ENCODE measurements at places on chromosomes 6 and 20.
A peak's percentile ranks its signal among the peaks of the same experiment; 100 is the strongest.

DNA sequence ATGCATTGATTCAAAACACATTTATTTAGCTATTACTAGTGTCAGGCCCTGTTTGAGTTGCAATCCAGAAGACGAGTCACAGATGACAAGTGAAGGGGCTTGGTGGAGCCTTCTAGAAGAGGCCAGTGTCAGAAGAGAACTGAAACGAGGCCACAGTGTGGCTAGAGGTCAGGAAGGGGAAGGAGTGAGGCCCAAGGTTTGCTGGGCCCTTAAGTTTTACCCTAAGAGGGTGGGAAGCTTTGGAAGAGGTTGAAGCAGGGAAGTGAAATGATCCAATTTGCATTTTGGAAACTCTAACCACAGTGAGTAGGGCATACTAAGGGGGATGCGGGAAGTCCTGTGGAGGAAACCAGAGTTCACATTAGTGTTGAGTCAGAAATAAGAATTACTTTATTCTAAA is 25.0 kb downstream of the TTK start:
- DNase-seq = no peak

GRCh38 chr6:166610069-166610468 is 17.0 kb downstream of the RPS6KA2 start:
- no peak for DNase-seq

GRCh38 chr6:13285705-13286104 is 42.6 kb downstream of the TBC1D7 start:
- DNase-seq = no peak

DNA sequence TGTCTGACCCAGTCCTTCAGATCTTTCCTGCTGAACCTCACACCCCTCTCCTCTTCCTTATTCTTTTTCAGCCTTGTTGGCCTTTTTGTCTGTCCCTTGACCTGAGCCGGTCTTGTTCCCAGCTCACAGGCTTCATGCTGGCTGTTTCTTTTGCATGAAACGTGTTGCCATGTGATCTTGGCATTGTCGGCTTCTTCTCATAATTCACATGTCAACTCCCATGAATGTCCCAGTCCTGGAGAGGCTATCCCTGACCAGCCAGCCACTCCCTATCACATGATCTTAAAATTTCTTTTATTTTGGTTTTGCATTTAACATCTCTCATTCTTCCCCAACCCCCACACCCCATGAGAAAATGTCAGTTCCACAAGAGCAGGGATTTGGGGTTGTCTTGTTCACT is 131.2 kb upstream of the TSHZ2 start:
- DNase-seq = no peak

GRCh38 chr6:167588181-167588919 is 238.4 kb upstream of the AFDN start:
- no peak for DNase-seq

GRCh38 chr20:58408603-58409246 is 19.7 kb downstream of the VAPB start:
- DNase-seq = no peak

- no peak for DNase-seq
Observed at GRCh38 chr20:46333161-46333991, 25.1 kb upstream of the CDH22 start.

GRCh38 chr6:74280130-74280692 is 584.2 kb downstream of the CD109 start:
- no peak for DNase-seq

- DNase-seq = no peak
Observed at GRCh38 chr20:55143601-55144000, 668.2 kb downstream of the DOK5 start.

DNA sequence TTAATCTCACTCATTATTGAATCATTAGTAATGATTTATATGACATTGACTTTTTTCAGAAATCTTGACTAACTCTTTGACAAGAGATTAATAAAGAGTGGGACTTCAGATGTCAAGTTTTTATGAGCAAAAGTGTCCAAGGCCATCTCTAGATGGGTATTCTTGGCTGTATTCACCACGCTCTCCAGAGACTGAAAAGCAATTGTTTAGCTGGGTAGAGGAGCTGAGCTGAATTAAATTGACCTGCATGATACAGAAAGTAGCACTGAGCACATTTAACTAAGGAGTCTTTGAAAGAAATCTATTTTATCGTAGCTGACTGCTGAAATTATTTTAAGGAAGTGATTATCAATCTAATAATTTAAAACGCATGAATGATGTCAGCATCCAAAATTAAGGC is 89.4 kb downstream of the LINC00237 start:
- DNase-seq = no peak

DNA sequence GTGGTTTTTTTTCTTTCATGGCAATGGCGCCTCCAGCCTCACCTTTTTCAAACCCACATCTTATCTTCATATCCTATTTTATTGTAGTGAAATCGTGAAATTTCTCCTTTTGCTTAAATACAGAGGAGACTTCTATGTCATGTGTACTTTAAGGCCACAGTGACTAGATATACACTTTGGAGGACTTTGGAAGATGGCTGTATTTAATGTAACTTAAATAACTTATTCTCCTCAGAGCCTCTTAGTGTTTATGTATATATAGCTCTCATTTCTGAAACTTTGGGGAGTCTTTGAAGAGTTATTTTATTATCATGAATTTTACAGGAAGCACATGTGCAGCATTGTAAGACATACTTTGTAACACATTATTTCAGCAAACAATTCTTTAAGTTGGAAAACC is 968 bp downstream of the LAMA2 start:
- DNase-seq = no peak

DNA sequence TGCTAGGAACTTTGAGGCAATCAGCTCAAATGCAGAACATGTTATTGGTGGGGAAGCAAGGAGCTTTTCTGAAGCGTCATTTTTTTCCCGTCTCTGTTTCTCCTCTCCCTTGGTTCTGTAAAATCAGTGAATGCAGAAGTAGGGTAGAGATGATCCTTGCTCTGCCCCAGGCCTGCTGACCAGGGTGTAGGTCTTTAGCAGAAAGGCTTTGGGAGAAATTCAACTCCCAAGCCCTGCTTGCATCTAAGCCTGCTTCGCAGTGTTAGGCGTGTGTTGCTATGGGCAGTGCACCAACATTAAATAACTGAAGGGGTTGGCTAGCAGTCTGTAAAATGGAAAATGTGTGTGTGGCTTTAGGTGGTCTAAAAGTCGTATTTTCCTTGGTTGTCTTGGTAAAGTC is 45.9 kb downstream of the SASH1 start:
- DNase-seq = no peak

DNA sequence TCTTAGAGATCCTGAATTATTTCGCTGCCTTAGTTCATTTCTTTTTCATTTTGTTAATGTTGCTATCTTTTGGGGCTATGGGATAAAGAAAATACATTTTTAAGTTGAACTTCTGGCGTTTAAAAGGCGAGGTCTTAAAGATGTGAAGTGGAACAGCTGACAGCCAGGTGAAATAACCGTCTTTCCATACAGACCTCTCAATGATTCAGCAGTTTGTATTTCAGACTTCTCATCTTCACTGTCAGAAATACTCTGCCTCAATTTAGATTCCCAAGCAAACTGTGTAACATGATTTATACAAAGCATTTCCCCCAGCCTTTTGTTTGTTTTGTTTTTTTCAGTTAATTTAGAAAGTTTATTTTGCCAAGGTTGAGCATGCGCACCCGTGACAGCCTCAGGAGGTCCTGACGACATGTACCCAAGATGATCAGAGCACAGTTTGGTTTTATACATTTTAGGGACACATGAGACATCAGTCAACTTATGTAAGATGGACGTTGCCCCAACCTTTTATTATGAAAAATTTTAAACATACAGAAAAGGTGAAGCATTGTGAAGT is 40.0 kb downstream of the SLC9A8 start:
- DNase-seq = no peak

- DNase-seq = peak; percentile 17
Observed at GRCh38 chr6:36350681-36351571, 14.2 kb upstream of the BNIP5 start.

- peak; percentile 74 for DNase-seq
Observed at GRCh38 chr20:53582574-53583351, 10.9 kb downstream of the ZNF217 start.

GRCh38 chr6:112416866-112417265 is 69.7 kb downstream of the RFPL4B start:
- peak; percentile 58 for DNase-seq

GRCh38 chr6:75102301-75102700 is 103.6 kb downstream of the COL12A1 start:
- DNase-seq = no peak

DNA sequence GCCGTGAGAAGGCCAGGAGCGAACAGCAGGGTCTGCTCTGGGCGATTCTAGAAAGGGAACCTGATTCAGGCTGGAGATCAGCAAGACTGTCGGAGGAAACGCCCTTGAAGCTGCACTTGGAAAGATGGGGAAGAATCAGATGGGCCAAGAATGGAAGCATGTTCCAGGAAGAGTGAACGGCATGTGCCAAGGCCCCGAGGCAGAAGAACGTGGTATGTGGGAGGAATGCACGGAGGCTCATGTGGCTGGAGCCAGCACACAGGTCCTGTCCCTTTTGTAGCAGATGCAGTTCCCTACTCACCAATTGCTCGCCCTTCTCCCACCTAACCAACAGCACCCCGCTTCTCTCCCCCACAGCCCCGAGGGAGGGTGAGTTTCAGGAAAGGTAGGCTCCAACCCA is 180.6 kb downstream of the TFAP2C start:
- DNase-seq = no peak

- DNase-seq = no peak
Observed at GRCh38 chr20:33301192-33301930, 18.3 kb downstream of the BPIFB1 start.

DNA sequence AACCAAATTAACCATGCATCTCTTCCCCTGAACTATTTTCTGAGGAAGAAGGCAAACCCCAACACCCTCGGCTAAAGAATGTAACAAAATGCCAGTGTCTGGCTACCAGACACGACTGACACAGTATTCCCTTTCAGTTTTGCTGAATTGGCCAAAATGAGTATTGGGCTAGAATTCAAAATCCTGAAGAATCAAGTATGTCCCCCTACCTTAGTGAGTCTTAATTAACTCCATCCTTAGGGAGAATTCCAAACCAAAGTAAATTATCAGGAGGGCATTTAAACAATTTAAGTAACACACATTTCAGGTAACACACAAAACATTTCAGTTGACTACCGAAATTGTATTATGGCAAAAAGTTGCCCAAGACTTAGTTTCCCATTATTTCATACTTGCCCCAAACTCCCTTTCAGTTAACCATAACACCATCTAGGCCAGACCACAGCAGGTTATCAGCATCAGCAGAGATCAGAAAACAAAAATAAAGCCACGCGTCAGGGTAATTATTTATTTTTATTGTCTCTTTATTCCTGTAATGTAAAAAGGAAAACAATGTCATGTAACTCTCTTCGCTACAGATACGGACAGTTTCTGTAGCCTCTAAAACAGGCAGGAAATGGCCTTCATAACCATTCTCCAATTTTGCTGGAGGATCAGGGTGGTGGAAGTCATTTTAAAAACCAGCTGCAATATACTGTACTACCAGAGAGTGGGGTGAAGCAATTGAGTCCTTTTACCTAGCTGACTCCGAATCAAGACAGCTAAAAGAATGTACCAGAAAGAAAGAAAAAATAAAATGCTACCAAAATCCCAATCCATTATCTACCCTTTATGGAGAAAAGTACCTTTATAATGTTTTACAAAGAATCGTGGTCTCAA is 1.9 kb downstream of the SNX5 start:
- no peak for DNase-seq

DNA sequence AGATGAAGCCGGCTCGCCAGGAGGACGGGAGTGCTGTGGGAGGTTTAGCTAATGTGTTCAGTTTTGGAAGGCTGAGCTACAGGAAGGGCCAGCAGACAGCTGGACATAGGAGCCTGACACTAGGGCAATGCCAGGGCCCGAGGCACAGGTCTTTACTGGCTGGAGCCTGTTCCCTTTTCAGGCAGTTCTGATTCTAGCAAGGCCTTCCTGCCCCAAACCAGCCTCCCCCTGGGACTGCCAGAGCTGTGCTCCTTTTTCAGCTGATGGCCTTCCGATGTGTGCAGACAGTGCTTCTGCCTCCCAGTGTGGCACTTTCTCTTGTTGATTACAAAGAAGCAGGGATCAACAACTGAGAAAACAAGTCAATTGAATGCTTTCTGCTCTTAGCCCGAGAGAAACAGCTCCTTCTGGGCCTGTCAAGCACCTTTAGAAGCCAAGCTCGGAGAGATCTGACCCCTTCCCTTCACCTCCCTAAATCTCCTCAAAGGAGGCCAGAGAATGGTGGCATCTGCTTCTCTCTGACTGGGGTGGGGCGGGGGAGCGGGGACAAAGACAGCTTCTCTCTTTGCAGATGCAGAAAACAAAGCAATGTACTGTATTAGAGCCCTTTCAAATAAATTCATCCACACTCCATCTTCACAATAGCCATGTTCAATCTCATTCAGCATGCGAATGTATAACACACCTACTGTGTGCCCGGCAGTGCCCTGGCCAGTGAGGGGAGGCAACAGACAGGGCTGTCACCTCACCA is 63.2 kb downstream of the RAB44 start:
- DNase-seq = no peak

GRCh38 chr6:125792680-125793079 is 1.9 kb downstream of the NCOA7 start:
- DNase-seq = no peak

Measured in BJ (cell line).